ENCODE measurements at places on chromosomes 7 and 10.

DNA sequence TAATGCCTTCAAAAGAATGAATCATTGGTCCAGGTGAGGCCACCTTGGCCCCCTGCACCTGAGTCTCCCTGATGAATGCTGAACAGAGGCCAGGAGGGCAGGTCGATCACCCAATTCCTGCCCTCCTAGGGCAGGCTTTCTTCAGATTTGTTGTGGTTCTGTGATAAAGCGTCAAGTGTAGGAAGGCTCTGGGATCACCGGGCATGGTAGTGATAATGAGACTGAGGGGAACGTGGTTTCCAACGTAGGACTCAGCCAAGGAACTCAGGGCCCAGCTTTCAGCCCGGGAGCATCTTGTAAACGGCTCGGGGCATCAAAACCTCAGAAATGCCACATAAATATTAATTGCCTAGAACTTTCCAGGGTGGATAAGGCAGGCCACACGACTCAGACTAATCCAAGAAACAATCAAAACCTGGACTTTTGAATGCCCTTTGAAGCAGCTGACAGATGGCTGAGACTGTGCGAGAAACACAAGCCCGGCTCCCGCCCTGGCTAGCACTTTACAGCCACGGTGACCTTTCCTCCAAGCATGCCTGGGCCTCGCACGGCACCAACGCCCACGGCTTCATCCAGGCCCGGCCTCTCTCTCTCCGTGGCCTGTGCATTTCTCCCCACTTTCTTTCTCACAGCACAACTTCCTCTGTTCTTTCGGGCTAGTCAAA lies 239.3 kb upstream of the GRB10 start:
- no peak for DNase-seq

DNA sequence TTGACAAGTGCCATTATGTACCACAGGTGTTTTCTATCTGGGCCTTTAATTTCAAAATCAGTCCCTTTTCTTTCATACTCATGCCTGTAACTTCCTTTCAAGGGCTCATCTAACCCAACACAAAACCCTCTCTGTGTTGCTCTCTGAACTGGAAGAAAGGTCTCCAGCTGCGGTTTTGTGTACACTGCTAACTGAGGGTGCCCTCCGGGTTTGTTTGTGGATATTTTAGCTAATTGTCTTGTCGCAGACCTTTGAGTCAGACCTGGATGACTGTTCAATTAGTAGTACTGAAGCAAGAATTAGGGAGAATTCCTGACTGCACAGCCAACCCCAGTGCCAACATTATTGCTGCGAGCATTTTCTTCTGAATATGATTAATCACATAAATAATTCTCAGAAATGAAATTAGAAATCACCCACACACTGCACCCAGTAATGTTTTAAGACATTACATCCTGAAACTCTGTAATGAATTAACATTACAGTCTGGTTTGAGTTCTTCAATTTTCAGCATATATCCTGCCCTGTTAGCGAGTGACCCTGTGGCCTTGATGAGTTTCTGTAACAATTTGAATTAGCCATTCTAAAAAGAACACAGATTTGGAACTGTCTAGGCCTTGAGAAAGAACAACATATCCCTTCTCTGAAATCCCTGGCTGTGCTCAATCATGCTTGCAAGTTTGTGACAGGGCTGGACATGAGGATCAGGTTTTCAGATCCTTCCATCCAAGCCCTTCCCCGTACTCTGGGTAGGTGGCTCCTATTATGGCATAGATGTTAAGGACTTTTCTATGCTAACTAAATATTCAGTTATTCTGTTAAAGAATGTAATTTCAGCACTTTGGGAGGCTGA lies 460.1 kb downstream of the PLXDC2 start:
- no peak for DNase-seq

DNA sequence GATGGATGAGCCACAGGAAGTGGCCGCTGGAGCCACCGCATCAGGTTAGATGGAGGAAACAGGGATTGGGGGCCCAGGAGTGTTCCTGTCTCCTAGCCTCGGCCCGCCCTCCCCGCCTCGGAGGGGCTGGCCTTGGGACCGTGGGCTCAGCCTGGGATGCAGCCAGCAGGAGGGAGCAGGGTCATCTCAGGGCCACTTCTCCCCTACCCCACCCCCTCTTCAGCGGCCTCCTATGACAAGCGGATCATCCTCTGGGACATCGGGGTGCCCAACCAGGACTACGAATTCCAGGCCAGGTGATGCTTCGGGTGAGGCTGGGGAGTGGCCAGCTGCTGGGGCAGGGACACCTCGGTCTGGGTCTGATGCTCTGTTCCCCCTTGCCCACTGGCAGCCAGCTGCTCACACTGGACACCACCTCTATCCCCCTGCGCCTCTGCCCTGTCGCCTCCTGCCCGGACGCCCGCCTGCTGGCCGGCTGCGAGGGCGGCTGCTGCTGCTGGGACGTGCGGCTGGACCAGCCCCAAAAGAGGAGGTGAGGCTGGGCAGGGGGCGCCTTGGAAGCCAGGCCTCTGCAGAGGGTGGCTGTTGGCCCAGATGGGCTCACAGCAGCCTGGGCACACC lies 4.7 kb downstream of the LRWD1 start:
- DNase-seq: no peak

GRCh38 chr7:128863433-128863989 lies 855 bp downstream of the ATP6V1F start:
- peak; percentile 56 for DNase-seq

GRCh38 chr7:148340438-148341280 lies 249.9 kb upstream of the C7orf33 start:
- DNase-seq: no peak

GRCh38 chr7:88146616-88147015 lies 73.2 kb downstream of the SRI start:
- no peak for DNase-seq

GRCh38 chr7:145020454-145020853 lies 184.6 kb upstream of the TPK1 start:
- DNase-seq: no peak

GRCh38 chr10:121926671-121927317 lies 1.0 kb downstream of the ATE1 start:
- DNase-seq: peak; percentile 7

GRCh38 chr10:4315551-4315950 lies 510.5 kb upstream of the AKR1E2 start:
- peak; percentile 82 for DNase-seq

DNA sequence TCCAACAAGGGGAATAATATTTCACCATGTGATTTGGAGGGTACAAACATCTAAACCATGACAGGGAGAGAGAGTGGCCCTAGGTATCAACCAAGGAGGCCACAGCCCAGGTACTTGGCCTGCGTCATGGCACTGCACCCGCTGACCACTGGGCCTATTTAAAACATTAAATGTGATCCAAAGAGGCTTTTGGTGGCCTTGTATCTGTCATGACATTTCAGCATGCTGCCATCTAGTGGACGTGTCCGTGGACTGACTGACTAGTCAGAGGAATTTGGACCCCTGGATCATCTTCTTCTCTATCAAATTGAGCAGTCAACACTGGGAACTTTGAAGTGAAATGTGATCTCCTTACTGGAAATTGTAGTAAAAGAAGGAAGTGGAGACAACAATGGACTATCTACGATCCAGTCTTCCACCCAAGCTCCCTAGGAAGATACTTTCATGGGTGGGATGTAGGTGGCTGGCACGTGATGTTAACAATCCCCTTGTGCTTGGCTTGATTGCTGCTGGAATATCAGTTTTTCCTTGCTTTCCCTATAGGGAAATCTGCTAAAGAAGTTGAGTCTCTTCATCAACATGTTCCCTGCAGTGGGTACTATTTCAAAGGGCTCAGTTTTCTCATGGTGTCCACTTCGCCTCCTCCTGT lies 24.6 kb upstream of the ITGA8 start:
- peak; percentile 33 for DNase-seq

- DNase-seq: no peak
Observed at GRCh38 chr10:78964952-78965633, 103.7 kb upstream of the ZMIZ1 start.

GRCh38 chr10:35172574-35172973 lies 45.9 kb downstream of the CREM start:
- DNase-seq: peak; percentile 57

GRCh38 chr10:114485696-114486400 lies 81.5 kb upstream of the AFAP1L2 start:
- no peak for DNase-seq

- DNase-seq: no peak
Observed at GRCh38 chr10:74156919-74157289, 5.9 kb downstream of the ADK start.

DNA sequence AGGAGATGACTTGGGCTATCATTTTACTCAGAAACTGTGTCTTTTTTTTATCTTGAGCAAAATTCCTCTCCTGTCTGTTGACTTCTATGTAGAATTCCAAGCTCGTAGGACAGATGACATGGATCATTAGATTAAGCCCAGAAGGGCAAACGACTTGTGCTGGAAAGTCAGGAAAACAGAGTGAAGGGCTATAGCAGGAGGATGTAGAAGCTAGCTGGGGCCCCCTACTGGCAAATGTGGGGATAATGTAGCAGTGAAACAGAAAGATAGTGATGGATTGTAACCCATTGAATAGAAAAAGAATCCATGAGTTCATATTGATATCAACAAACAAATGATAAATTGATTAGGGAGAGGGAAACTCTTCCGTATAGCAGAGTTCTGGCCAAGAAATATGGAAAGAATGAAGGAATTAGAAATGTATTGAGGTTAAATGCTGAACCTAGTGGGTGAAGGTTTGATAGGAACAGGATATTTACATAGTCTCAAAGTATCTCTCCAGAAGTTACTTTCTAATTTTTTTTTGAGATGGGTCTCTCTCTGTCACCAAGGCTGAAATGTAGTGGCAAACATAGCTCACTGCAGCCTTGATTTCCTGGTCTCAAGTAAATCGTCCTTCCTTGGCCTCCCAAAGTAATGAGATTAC lies 103.6 kb downstream of the LYZL1 start:
- DNase-seq: no peak

DNA sequence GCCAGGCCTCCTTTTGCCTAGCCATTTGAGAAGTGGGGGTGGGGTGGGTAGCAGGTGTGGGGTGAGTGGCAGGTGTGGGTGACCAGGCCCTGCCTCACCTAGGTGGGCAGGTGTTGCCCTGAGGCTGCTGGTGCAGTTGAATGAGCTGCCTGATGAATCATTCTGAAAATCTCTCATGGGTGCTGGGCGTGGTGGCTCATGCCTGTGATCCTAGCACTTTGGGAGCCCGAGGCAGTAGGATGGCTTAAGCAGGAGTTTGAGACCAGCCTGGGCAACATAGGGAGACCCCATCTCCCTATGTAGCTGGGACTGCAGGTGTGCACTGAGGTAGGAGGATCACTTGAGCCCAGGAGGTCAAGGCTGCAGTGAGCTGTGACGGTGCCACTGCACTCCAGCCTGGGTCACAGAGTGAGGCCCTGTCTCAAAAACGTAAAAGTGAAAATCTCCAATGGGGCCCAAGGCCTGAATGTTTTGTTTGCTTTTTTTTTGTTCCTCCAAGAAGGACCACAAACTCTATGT lies 17.7 kb downstream of the TSPAN14 start:
- no peak for DNase-seq

DNA sequence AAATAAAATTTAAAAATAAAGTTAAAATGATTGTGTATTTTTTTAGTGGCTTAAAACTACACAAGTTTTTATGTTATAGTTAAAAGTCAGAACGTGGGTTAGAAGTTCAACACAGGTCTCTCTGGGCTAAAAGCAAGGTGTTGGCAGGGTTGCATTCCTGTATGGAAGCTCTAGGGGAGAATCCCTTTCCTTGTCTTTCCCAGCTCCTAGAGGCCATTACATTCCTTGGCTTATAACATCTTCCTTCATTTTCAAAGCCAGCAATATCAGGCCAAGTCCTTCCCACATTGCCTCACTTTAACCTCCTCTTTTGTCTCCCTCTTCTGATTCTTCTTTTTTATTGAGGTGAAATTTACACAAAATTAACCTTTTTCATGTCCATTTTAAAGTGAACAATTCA lies 52.4 kb upstream of the EEPD1 start:
- no peak for DNase-seq

GRCh38 chr10:112362833-112363232 lies 11.1 kb upstream of the ACSL5 start:
- no peak for DNase-seq

- no peak for DNase-seq
Observed at GRCh38 chr7:52726493-52726892, 308.9 kb upstream of the POM121L12 start.

- no peak for DNase-seq
Observed at GRCh38 chr10:118970770-118971169, 58.7 kb upstream of the NANOS1 start.

- DNase-seq: peak; percentile 61
Observed at GRCh38 chr10:110137142-110137545, 70.3 kb upstream of the MXI1 start.

DNA sequence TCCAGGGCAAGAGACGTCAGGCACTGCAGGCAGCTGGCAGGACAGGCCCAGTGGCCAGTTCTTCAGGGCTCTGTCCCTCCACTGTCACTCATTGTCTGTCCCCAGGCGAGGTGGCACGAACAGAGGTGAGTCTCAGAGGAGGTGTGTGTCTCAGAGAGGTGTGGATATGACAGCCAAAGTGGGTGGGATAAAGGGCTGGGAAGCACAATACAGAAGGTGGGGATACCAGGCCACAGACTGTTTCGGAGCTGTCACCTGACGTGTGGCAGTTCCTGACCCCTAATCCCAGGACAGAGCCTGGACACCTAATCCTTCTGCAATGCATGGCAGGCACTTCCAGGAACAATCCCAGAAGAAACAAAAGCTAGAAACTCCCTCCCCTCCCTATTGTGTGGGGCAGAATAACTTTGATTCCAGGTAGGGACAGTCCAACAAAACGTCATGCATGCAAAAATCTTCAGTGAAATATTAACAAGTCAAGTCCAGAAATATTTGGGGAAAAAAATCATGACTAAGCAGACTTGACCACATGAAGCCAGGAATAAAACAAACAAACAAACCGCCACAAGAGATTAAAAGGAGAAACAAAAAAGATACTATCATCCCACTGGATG lies 11.6 kb downstream of the KLRG2 start:
- no peak for DNase-seq

DNA sequence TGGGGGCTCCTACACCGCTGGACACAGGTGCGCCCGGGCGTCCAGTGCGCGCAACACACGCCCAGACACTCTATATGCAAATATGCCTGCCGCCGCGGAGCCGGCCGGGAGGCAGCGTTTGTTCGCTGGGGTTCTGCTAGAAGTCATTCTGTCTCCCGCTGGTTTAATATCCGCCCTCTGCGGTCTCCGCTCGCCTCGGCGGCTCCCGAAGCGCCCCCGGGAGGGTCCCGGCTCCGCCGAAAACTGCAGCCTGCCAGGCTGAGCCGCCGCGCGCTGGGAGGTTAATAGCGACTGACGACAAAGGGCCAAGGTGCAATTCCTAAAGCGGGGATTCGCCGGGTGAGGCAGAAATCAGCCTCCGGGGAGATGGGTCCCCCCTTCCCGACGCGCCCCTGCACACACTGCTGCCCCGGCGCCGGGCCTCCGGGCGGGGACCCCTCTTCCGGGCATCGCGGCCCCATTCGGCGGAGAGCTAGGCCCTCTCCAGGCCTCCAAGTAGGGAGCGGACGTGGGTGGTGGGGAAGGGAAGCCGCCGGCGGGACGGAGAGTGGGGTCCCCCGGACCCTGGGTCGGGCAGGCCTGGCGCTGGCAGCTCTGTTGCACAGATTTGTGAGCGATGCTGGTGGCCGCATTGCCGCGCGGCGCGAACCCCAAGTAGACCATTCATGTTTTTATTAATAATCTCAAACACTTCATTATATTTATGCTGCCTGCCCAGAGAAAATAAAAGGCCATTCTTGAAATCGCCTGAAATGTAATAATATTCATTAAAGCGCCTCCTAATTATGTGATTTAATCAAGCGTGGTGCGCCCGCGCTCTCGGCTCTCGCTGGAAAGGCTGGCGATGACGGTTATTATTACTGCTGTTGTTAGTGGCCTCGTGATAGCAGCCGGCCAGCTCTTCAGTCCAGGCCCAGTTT lies 9.1 kb downstream of the EN2 start:
- DNase-seq: no peak

GRCh38 chr7:87113077-87113476 lies 39.2 kb upstream of the DMTF1 start:
- peak; percentile 8 for DNase-seq

All from stromal cell of bone marrow (primary cell).